ENCODE measurements at places on chromosomes 6 and 20.

DNA sequence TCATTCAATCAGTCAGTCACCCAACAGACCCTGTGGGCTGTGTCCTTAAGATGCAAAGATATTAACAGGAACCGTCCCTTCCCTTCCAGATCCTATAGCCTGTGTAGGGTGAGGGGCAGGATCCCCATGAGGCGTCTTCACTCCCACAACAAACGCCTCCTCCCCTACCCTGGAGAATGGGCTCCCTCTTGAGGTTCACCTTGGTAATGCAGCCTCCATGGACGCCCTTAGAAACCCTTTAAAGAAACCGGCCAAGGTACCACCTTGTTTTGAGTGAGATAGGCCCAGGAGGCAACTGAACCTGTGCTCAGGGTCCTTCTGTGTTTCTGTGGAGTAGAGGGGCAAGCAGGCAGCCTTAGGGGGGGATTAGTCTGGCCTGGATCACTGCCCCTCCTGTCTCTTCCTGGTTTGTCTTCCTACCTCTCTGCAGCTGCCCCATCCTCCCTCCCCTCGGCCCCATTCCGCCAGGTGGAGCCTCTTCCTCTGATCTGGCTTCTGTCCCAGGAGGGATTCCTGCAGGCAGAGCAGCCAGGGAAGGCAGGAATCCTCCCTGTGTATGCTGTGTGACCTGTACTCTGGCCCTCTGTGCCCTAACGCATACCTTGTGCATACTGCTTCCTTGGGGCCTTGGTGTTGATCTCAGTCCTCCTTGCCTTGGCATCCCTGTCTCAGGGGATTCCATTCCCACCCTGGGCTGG lies 6.6 kb upstream of the GUCA1A start:
- no peak for DNase-seq

DNA sequence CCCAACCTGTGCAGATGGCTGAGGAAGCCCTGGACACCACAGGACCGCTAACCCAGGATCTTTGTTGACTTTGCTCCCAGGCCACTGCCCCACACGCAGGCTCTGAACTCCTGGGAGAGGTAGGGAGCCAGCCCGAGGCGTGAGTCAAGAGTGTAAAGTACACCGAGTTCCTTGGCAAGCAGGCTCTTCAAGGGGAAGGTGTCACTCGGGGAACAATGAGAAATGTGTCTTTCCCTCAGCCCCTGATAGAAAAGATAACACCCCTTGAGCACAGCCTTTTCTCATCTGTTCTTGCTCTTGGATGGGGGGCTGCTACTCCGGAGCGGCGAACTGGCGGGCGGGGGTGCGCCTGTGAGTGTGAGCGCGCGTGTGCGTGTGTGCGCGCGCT lies 472 bp upstream of the EDN3 start:
- no peak for DNase-seq

GRCh38 chr6:56922645-56923044 lies 32.3 kb upstream of the BEND6 start:
- no peak for DNase-seq

- DNase-seq, result no peak
Measured at GRCh38 chr20:41701588-41702348, 83.6 kb upstream of the CHD6 start.

DNA sequence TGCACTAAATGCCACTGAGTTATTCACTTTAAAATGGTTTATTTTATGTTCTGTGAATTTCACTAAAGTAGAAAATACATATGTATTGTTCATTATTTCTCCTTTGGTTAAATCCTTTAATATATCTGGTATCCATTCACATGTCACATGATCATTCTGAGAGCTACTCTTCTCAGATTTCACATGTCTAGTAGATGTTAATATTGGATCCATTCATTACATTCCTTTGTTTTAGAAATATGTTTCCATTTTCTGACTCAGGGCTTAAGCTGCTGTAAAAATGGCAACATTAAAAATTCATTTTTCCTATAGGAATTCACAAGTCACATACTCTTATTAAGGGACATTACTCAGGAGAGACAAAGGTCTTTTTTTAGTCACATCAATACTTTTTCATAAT lies 205.4 kb downstream of the ZFAND3 start:
- peak; percentile 36 for DNase-seq

DNA sequence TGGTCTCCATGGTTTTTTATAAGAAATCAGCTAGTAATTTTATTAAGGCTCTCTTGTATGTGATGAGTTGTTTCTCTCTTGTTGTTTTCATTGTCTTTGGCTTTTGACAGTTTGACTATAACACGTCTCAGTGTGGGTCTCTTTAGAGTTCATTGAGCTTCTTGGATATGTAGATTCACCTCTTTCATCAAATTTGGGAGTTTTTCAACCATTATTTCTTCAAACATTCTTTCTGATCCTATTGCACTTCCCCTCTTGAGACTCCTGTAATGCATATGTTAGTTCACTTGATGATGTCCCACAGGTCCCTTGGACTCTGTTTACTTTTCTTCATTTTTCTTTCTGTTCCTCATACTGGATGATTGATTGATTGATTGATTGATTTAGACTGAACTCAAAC lies 7.0 kb upstream of the BAG2 start:
- no peak for DNase-seq

DNA sequence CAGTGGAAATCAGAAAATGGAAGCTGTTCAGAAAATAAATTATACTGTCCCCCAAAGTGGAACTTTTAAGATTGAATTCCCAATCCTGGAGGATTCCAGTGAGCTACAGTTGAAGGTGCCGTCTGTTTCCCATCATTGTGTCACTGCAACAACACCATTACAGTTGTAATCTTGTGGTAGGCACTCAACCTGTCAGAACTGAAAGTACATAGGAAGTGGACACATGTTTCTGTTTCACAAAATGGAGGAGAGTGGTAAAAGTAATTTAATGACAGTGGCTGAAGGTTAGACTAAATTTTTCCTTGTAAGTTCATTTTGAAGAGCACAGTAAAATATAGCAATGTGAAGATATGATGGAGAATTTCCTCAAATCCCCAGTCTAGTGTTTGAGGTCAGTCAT lies 70.0 kb downstream of the CD109 start:
- no peak for DNase-seq

GRCh38 chr6:165571721-165572132 lies 91.3 kb downstream of the PDE10A start:
- DNase-seq, result no peak

GRCh38 chr6:26501482-26501986 lies 1.4 kb downstream of the BTN1A1 start:
- no peak for DNase-seq

DNA sequence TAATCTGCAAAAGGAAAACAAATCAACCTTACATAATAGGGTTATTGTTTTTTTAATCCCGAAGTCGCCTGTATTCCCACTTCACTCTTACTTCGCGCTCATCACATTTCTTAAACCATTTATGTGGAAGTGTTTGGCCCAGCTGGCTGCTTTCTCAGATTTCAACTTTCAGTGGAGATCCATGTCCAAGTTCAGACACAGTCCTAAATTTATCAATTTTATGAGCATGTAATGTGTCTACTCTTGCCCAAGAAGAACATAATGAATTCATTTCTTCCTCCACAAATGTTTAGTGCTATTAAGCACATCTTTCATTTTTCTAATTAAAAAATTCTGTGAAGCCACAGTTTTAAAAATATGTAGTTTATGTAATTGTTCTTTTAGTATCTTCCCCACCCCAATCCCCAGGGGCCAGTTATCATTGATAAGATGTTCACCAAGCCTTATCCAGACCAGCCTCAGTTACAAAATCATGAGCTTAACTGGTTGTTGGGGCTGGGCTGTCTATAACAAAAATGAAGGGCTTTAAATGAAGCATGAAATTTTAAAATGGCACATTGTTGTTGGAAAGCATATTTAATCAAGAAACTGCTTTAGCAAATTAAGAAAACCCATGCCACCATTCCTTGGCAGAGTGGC lies 151.7 kb downstream of the UST start:
- DNase-seq, result peak; percentile 16

GRCh38 chr6:16684896-16685554 lies 76.2 kb downstream of the ATXN1 start:
- DNase-seq, result no peak

DNA sequence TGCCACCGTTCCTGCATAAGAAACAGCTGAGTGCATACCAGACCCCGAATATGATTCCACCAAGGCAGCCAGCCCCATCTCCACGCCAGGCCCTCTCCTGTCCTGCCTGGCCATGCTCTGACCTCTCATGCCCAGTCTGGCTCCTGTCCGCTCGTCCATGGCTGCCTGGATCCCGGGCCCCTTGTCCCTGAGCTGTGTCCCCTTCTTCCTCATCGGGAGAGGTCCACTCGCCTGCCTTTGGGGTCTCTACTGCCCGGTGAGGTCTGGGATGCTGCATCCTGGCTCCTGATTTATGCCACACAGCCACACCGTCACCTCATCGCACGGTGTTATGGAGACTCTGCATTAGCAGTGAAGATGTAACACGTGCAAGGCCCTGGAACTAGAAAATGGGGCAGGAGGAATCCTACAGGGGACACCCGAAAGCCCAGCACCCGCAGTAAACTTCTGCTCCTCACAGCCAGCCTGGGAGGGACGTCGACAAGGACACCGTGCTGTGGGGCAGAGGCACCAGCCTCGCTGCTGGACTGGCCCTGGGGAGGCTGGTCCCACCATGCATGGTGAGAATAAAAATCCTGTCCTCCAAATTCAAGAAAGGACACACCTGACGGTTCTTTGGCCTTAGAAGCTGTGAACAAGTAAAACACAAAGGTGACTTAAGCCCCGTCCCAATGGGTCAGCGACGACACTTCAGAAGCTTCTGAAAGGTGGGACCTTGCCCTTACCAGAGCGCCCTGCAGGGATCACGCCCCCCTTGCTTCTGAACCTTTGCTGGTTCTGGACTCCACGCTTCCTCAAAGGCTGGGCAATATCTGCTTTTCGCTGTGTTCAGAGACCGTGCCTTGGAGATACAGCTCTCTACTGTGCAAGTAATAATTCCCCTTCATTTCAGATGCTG lies 103.0 kb downstream of the DLL1 start:
- DNase-seq, result no peak

DNA sequence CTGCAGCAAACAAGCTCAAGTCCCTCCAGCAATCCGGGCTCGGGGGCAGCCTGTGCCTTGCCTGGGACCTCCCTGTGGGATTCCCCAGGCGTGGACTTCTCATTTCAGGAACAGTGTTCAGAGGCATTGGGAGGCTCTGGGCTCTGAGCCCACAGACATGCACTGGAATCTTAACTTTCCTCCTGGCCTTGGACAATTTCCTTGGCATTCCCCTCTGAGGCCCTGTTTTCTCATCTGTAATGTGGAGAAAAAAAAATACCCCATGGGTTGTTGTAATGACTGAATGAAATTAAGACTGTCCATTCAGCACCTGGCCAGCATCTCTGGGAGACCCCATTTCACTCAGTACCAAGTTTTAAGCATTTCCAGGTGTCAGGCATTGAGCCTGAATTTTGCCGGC lies 17.6 kb downstream of the BPIFB4 start:
- DNase-seq, result no peak

GRCh38 chr6:3616565-3617176 lies 134.8 kb downstream of the PXDC1 start:
- DNase-seq, result no peak

DNA sequence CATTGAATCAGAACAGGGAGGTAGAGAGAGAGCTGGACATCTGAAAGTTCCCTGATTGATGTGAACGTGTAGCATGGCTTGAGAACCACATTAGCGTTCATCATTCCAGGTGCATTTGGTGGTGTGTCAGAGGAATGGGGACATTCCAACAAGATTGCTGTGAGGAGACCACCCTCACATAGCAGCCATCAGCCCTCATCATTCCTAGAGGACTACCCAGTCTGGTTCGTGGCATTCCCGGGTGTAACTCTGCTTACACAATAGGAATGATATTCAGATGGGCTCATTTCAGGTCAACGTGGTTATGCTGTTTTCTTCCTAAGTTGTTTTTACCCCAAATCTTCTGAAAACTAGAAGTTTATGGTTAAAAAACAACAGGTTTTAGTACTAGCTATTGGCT lies 62.2 kb upstream of the KLHL31 start:
- DNase-seq, result no peak

DNA sequence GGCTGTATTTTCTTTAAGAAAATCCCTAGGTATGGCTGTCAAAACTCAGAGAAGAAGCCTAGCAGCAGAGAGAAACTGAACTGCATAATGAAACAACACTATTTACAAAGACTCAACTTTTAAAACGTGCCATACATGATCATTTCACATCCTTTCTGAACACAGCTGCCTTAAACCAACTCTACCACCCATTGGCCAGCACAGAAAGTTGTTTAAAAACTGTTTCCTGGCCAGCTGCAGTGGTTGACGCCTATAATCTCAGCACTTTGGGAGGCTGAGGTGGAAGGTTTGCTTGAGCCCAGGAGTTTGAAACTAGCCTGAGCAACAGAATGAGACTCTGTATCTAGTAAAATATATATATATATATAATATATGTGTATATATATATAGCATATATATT lies 336.4 kb upstream of the SOX4 start:
- no peak for DNase-seq

DNA sequence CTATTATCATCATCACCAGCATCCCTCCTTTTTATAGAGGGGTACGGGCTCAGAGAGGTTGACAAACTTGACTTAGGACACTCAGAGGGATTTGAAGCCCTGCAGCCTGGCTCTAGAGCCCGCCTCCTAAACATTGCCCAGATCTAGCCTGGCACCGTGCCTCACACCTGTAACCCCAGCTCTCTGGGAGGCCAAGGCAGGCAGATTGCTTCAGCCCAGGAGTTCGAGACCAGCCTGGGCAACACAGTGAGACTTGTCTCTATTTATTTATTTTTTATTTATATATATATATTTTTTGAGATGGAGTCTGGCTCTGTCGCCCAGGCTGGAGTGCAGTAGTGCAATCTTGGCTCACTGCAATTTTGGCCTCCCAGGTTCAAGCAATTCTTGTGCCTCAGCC lies 6.3 kb upstream of the CSE1L start:
- no peak for DNase-seq

DNA sequence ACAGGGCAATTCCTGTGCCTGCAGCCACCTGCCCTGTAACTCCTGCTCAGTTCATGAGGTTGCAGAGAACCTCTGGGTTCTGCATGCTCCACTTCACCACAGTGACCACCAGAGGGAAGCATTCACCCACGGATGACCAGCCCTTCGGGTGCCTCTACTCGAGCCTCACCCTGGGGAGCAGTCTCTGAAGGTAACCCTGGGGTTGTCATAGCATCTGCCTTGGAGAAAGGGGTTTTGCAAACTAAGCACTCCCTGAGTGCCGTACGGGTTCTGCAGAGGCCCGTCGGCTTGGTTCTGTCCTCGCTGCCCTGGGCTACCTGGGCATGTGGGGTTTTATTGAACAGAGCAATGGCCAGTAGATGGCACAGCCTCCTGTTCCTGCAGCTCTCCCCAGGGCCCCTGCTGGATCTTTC lies 10.2 kb upstream of the CST5 start:
- peak; percentile 1 for DNase-seq

DNA sequence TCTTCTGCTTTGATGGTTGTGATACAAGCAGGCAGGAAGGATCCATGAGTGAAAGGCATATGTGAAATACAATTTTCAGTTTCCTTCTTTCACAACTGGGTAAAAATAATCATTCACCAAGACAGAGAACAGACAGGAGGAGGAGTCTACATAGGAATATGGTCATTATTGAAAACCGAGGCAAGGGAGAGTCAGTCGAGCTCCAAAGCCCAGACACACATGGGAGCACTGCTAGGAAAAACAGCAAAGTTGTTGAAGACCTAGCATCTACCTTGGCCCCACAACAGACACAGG lies 260.6 kb downstream of the ERMARD start:
- DNase-seq, result no peak
